Activated naive CD4-positive, alpha-beta T cell treated with anti-CD3 and anti-CD28 coated beads, Interleukin-2, amount 50 U/mL, for 16 hours (primary cell): ENCODE measurements at places on chromosomes 3 and 15.

DNA sequence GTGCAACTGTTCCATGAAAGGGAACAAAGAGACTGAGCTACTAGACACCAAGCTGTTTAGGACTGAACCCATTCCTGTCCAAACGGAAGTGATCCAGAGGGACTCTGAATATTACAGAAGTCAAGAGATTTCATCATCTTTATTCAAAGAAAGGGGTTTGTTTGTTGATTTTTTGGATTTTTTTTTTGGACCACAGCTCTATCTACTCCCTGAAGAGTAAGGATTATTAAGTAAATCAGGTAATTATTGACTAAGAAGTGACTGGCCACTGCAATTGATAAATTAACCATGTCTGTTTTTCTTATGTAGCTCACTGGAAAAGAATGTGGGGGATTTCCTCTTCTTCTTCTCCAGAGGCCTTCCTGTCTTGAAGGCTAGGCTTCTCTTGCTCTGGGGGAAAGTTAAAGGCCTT, 146.6 kb upstream of the TPM1 start:
- no peak for DNase-seq

GRCh38 chr15:81293728-81294515, 30.0 kb downstream of the STARD5 start:
- DNase-seq, result peak; percentile 79

- DNase-seq, result no peak
Measured at GRCh38 chr3:71870966-71871512, 86.1 kb upstream of the PROK2 start.

GRCh38 chr15:50135031-50135551, 16.1 kb upstream of the ATP8B4 start:
- DNase-seq, result no peak

DNA sequence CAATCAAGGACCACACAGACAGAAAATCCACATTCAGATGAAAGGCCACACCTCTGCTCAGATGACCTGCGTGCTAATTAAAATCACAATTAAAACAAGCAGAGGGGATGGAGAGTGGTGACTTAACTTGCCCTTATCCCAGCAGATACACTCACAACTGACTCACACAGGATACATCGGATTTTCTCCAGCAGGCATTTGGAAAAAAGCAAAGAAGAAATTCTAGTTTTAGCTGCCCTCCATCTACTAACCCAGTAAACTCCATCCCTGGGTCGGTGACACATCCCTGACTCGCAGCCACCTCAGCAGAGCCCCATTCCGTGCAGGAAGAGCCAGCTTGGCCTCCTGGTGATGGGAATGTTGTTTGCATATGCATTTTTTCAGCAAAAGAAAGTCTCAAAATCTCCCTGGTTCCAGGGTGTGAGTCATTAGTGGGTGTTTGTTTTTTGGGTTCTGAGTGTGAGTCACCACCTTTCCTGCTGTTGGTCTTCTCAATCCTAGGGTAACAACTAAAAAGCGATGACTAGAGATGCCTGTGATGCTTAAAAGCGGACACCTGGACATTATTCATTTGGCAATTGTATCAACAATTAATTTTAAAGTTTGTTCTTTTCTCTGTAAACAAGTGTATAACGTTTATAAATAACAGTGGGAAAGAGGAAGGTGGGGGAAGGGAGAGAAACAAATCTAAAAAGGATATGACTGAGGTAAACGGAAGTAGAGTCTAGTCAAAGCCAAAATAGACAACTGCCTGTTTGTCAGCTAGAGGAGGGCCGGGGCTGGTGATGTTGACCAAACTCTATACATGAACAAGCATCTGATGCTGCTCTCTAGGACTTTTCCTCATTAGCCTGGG, 49.8 kb upstream of the SLC4A7 start:
- no peak for DNase-seq

GRCh38 chr3:190269101-190269500, 53.1 kb downstream of the CLDN1 start:
- no peak for DNase-seq

DNA sequence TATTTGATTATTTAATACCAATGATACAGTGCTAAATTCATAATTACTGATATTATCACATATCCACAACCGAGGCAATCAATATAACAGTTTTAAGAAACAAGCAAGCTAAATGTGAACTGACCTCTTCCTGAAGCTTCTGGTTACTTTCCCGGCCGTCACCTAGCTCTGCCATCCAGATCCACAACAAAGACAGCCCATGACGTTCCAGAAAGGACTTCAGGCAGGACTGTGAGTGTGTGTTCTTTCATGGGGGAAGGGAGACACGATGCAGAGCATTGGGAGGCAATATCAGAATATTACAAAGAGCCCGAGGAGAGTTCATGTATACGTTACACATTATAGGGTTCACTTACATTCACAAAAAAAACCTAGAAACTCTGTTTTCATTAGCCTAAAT, 77.8 kb downstream of the SETD2 start:
- no peak for DNase-seq

DNA sequence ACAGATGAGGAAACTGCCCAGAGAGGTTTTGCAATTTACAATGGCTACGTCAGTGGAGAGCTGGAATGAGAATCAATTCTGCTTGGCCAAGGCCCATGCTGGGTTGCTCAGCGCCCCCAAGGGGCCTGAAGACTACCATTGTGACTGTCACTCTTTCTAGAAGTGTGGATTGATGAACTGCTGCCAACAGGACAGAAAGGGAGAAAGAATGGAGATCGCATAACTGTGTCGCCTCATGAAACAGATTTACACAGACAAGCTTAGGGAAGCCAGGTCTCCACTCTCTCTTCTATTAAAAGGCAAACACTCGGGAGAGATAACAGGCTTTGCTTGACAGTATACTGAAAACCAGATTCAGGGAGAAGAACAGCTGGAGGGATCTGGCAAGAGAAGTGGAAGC, 160.0 kb downstream of the STT3B start:
- no peak for DNase-seq

DNA sequence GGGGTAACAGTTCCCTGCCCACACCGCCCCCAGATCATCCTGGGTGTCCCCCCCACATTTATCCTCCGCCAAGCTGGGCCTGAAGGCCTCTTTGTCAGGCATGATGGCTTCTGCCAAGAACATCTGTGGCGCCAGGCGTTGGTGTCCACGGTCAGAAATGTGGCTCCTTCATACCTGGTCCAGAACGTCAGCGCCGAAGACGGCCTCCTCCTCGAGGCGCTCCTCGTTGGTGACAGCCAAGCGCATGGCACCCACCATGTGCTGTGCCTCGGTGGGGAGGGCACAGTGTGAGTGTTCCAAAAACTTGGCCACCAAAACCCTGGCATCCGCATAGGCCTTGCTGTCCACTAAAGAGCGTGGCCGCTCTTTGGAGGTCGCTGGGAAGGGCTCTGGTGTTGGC, 146.5 kb downstream of the NSMCE3 start:
- no peak for DNase-seq

- DNase-seq, result no peak
Measured at GRCh38 chr15:87573534-87573933, 683.0 kb downstream of the NTRK3 start.

- no peak for DNase-seq
Measured at GRCh38 chr15:76382987-76383728, 46.6 kb downstream of the ISL2 start.

GRCh38 chr3:58188921-58189451, 21.8 kb downstream of the DNASE1L3 start:
- DNase-seq, result no peak

DNA sequence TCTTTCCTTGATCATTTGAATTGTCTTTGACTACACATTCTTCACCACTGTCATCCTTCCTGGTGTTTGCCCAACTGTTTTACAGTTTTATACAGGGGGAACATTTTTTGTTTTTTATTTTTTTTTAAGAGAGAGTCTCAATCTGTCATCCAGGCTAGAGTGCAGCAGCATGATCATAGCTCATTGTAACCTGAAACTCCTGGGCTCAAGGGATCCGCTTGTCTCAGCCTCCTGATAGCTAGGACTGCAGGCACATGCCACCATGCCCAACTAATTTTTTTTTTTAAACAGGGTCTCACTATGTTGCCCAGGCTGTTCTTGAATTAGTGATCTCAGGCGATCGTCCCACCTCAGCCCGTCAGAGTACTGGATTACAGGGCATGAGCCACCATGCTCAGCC, 222.6 kb downstream of the BBX start:
- DNase-seq, result no peak

DNA sequence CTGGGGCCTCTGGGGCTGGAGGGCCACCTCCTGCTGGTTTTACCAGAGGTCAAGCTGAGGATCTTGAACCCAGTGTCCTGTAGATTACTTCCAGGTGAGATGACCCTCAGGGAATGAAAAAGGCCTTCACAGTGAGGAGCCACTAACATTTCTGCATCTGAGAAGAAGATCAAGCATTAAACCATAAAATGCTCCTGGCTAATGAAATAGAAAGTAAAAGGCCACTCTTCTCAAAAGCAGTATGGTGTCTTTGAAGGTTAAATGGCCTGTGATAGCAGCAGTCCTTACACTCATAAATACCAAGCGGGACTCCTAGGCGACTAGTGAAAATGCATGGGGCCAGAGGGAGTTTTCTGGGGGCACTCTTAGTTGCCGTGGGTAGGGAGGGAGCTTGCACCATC, 47.0 kb upstream of the RGMA start:
- no peak for DNase-seq

- DNase-seq, result no peak
Measured at GRCh38 chr15:37885651-37886050, 48.8 kb upstream of the TMCO5A start.

GRCh38 chr3:37709946-37710640, 151.6 kb upstream of the CTDSPL start:
- DNase-seq, result no peak

DNA sequence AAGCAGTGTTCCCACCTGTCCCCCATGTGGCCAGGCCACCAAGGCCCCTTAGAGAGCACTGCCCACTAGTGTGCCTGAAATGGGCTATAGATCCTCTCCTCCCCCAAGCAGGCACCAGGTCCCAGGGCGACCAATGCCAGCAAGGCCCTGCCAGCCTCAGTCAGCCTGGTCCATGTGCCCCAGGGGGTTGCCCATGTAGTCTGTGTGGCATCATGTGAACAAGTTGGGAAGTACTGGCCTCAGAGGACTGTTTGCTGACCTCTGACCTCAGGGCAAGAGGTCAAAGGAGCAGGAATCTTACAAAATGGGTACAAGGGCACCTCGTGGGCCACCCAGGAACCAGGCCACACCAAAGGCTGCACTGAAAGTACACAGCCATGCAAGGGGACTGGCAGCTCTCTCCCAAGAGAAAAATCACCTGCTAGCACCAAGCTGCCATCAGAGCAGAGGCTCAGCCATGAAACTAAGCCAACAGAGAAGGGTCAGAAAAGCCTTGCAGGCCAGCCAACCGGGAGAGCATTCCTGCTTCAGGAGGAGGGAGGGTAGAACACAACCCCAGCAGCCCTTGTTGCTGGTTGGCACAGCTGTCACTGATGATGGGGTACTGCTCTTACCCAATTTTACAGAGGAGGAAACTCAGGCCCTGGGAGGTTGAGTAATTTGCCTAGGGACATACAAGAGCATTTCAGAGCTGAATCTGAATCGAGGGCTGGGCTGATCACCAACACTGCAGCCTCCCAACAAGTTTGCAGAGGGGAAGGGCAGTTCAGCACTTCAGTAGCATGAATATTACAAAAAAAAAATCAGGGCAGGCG, 5.2 kb upstream of the FURIN start:
- DNase-seq, result no peak

DNA sequence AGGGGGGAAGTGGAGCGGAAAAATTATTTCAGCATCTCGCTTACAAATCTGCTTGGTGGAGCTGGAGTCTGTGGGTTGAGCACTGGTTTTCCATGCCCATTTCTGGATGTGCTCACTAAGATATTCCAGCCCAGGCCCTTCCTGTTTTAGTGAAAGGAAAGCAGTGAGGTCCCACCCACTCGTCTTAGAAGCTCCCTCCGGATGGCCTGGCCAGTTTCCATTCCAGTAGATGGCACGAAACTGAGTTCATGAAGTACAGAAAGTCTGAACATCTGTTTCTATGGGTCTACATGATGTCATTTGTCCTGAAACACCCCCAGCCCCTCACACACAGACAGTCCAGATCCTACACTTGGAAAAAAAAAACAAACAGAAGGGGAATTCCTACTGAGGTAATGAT, 31.9 kb upstream of the THSD4 start:
- no peak for DNase-seq

- DNase-seq, result no peak
Measured at GRCh38 chr3:128155616-128156360, 2.5 kb downstream of the EEFSEC start.

- no peak for DNase-seq
Measured at GRCh38 chr15:70119911-70120508, 22.3 kb upstream of the TLE3 start.

DNA sequence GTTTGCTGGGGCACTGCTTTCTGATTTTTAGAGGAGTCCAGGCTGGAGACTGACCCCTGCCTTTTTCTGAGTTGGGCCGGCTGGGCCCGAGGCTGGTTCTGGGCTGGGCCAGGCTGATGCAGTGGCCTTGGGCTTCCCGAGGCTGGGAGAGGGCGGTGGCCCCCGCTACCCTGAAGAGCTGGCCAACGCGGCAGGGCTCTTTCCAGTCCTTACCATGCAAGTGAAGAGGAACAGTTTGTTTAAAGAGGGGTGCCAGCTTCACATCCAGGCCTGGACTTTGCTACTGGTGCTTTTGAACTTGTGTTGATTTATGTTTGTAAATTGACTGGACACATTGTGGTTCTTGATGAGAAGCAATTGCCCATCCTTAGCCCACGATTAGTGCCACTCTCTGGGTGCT, 15.3 kb downstream of the IGF1R start:
- no peak for DNase-seq

DNA sequence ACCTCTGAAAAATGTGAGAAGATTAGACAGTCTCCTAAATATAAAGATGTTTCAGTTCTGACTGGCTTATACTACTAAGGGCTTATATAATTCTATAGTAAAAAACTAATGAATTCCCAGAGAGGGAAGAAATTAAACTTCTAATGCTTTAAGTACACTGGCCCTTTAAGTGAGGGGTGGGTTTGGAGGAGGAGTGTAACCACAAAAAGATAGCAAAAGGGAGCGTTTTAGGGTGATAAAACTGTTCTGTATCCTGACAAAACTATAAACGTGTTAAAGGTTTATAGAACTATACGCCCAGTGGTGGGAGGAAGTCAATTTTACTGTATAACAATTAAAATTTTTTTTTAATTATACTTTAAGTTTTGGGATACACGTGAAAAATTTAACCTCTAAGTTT, 45.8 kb downstream of the CEP152 start:
- no peak for DNase-seq

DNA sequence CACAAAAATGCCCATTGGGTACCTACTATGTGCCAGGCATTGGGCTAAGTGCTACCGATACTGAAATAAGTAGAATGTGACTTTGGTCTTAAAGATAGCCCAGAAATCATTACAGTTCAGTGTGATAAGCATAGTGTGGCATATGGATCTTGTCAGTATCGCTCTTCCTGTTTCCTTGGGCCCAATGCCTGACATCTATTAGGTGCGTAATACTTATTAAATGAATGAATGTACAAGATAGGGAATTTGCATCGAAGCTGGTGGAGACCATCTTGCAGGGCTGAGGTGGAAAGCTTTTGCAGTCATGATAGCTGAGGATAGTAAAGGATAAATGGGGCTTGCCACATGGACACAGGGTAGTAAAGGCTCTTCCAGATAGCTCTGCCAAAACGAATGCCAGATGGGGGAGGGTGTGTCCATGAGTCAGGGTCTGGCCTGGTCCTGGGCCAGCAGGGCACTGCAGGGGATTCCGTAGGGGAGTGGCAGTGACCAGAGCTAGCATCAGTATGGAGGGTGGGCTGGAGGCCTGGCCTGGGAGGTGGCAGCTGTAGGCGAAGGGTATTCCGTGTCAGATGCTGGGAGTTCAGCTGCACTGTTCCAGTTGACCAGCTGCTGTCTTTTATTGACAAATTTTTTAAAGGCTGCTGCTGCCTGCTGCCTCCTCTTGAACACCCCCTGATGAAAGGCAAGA, 23.5 kb downstream of the TSEN2 start:
- no peak for DNase-seq

- DNase-seq, result no peak
Measured at GRCh38 chr3:188212308-188212969, 58.5 kb downstream of the LPP start.
